ENCODE measurements at places on chromosomes 4 and X. TPM values are rescaled to one million over a fixed set of nuclear protein-coding genes. Genes with fewer than 3 reads are reported as not detected.

GRCh38 chrX:44344194-44344593 lies 722 bp upstream of the EFHC2 start:
- H3K27ac ChIP-seq, result no peak overlapping the region
- DNase-seq, result no peak
- H3K4me3 ChIP-seq, result no peak overlapping the region
- no peaks in the 10 kb centered on the region for H3K27me3 ChIP-seq
- H3K36me3 ChIP-seq, result no peaks in the 10 kb centered on the region

GRCh38 chr4:127149086-127149485 lies 483.7 kb upstream of the INTU start:
- H3K36me3 ChIP-seq, result no peaks in the 10 kb centered on the region
- no peak for DNase-seq
- H3K27ac ChIP-seq, result no peak overlapping the region
- no peaks in the 10 kb centered on the region for H3K27me3 ChIP-seq

DNA sequence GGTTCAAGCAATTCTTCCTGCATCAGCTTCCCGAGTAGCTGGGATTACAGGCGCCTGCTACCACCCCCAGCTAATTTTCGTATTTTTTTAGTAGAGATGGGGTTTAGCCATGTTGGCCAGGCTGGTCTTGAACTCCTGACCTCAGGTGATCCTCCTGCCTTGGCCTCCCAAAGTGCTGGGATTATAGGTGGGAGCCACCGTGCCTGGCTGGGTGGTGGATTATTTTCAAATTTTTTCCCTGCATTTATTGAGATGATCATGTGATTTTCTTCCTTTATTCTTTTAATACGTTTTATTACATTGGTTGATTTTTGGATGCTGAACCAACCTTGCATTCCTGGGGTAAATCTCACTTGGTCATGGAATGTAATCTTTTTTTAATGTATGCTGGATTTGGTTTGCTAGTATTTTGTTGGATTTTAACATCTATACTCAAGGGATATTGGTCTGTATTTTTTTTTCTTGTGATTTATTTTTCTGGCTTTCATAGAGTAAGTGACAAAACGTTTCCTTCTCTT lies 30.9 kb downstream of the BMP2K start:
- H3K4me1 ChIP-seq, result no peaks in the 10 kb centered on the region
- H3K27ac ChIP-seq, result no peak overlapping the region
- H3K36me3 ChIP-seq, result no peaks in the 10 kb centered on the region
- no peak overlapping the region for H3K4me3 ChIP-seq

DNA sequence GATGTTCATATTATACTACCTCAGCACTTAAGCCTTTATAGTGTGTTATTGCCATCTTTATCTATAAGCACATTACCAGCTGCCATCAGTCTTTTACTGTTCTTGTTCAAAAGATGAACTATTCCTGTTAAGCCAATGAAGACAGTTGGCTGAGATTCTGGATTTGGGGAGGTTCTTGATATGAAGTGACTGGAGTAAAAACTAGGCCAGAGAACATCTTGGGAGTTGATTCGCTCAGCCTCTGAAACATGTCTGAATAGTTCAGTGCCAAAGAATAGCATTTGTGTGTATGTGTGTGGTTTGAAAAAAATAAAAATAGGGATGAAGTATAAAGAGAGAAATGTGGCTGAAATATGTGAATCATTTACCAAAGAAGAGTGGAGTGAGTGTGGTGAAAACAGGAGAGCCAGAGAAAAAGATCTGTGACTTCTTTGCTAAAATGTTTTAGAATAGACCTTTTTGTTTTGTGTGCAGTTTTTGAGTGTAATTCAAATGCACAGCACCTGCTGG lies 15.2 kb downstream of the EXOC1 start:
- H3K27me3 ChIP-seq, result no peaks in the 10 kb centered on the region
- H3K27ac ChIP-seq, result no peak overlapping the region
- DNase-seq, result no peak
- peaks cover 43% of the 10 kb centered on the region for H3K36me3 ChIP-seq
- peaks cover 28% of the 10 kb centered on the region for H3K4me1 ChIP-seq

DNA sequence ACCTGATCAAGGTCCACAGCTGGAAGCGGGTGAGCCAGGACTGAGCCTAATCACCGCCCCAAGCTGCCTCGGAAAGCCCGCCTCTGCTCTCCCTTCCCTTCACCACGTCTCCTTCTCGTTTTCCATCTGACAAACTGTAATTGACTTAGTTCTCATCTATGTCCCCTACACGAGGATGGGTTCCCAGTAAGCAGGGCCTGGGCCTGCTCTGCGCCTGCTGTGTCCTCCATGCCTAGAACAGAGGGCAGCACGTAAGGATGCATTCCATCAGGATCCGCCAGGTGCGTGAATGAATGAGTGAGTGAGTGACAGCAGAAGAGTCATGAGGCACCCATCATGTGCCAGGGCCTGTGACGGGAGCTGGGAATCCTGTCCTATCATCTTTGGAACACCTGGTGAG lies 86.7 kb downstream of the JAKMIP1 start:
- H3K27ac ChIP-seq, result no peak overlapping the region
- no peaks in the 10 kb centered on the region for H3K27me3 ChIP-seq
- no peaks in the 10 kb centered on the region for H3K4me1 ChIP-seq
- no peaks in the 10 kb centered on the region for H3K36me3 ChIP-seq
- H3K4me3 ChIP-seq, result no peak overlapping the region
- DNase-seq, result no peak

- H3K27me3 ChIP-seq, result no peaks in the 10 kb centered on the region
- peaks cover 10% of the 10 kb centered on the region for H3K4me1 ChIP-seq
- no peaks in the 10 kb centered on the region for H3K36me3 ChIP-seq
- no peak overlapping the region for H3K4me3 ChIP-seq
- no peak overlapping the region for H3K27ac ChIP-seq
Measured at GRCh38 chr4:147965056-147965455, 233.2 kb downstream of the ARHGAP10 start.

GRCh38 chrX:131918839-131919238 lies 104.3 kb upstream of the STK26 start:
- H3K27me3 ChIP-seq, result no peaks in the 10 kb centered on the region
- no peak overlapping the region for H3K27ac ChIP-seq
- H3K36me3 ChIP-seq, result no peaks in the 10 kb centered on the region
- H3K4me3 ChIP-seq, result no peak overlapping the region
- H3K4me1 ChIP-seq, result no peaks in the 10 kb centered on the region
- no peak for DNase-seq

Gene MAGEA1
- total RNA-seq, result 0.07 TPM

DNA sequence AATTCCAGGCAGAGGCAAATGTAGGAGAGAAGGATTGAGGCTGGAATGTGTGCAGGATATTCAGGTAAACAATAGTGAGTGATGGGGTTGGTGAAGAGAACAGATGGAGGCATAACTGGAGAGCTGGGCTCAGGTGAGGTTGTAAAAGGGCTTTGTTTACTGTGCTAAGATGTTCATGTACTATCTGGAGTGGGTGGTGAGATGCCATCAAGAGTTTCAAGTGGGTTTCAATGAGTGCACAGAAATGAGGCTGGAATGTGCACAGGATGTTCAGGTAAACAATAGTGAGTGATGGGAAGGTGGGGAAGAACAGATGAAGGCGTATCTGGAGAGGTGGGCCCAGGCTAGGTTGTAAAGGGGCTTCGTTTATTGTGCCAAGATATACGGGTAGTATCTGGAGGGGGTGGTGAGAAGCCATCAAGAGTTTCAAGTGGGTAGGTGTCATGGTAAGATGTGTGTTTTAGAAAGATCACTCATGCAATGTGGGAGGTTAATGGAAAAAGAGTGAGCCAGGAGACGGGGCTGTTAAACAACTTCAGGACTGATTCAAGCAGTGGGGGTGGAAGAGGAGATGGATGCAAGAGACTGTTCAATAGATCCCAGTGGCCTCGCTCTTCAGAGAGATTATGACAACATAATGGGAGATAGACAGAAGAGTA lies 25.4 kb upstream of the NMU start:
- no peak for DNase-seq
- no peak overlapping the region for H3K27ac ChIP-seq
- no peak overlapping the region for H3K4me3 ChIP-seq
- H3K4me1 ChIP-seq, result no peaks in the 10 kb centered on the region
- no peaks in the 10 kb centered on the region for H3K36me3 ChIP-seq

GRCh38 chr4:76720121-76720520 lies 177.8 kb downstream of the SOWAHB start:
- H3K4me1 ChIP-seq, result peaks cover 43% of the 10 kb centered on the region
- no peaks in the 10 kb centered on the region for H3K36me3 ChIP-seq
- H3K27me3 ChIP-seq, result no peaks in the 10 kb centered on the region
- no peak overlapping the region for H3K4me3 ChIP-seq
- no peak overlapping the region for H3K27ac ChIP-seq

DNA sequence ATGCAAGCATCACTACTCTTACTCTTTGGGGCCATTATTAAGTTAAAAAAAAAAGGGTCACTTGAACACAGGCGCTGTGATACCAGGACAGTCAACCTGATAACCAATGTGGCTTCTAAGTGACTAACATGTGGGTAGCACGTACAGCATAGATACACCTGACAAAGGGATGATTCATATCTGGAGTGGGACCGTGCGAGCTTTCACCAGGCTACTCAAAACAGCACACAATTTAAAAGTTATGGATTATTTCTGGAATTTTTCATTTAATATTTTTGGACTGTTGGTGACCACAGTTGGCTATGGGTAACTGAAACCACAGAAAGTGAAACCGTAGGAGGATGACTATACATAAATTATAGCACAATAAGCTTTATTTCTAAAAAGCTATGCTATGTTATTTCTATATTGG lies 113.8 kb upstream of the STIM2 start:
- H3K27me3 ChIP-seq, result no peaks in the 10 kb centered on the region
- no peak overlapping the region for H3K4me3 ChIP-seq
- peak; percentile 45 for DNase-seq
- H3K27ac ChIP-seq, result no peak overlapping the region
- peaks cover 9% of the 10 kb centered on the region for H3K4me1 ChIP-seq
